Kidney capillary endothelial cell (primary cell): ENCODE measurements at places on chromosomes 6 and 20.
A peak's percentile ranks its signal among the peaks of the same experiment; 100 is the strongest.

GRCh38 chr6:44538807-44539201 is 151.3 kb downstream of the CDC5L start:
- no peak for DNase-seq

DNA sequence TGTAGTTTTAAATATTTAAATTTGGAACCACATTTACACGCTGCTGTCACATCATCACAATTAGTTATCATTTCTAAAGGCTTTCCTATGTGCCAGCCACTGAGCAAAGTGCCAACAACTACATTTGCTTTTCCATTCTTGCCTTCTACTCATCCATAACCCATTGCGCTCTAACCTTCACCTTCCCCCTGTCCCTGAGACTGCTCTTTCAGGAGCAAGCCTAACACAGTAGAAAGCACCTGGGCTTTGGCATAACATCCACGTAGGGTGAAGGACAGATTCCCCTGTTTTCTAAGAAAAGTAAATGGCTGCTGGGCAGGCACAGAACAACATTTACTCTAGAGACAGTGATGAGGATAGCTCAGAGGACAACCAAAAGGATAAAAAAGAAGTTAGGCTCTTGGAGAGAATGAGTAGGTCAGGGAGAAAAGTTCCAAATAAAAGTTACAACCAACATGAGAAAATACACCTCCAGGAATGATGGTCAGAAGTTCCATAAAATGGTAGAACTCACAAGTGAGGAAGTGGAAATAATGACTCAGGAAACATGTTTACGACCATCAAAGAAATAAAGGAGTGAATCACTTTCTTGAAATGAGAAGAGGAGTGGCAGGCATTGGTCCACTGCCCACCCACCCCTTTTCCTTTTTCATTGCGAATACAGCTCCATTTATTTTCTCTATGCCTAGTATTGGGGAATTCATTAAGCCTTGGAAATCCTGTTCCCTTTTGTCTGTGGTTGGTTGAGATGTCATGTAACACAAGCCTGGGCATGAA is 77.2 kb downstream of the PFDN4 start:
- DNase-seq, result no peak

- DNase-seq, result no peak
These were observed 237.5 kb upstream of the QKI start for GRCh38 chr6:163177007-163177406.

DNA sequence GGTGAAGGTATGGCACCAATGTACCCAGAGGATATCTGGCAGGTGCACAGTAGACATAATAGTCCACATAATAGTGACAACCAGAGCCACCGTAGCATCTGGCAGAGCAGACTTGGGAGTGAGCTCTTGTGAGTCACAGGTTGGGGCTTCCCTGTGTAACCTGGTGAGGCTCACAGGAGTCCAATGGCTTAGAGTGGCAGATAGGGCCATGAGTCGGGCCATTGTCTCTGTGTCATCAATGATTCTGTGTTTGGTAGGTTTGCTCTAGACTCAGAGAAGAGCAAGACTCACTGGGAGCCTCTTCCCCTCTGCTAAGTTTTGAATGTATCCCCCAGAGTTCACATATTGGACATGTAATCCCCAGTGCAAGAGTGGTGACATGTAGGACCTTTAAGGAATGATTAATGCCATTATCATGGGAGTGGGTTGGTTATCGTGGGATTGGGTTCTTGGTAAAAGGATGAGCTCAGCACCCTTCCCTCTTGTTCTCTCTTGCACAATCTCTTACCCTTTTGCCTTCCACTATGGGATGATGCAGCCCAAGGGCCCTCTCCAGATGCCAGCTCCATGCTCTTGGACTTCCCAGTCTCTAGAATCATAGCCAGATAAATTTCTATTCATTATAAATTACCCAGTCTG is 22.6 kb upstream of the SIRPA start:
- no peak for DNase-seq

- DNase-seq, result no peak
These were observed 796 bp downstream of the HLA-DQB1 start for GRCh38 chr6:32665661-32666060.

DNA sequence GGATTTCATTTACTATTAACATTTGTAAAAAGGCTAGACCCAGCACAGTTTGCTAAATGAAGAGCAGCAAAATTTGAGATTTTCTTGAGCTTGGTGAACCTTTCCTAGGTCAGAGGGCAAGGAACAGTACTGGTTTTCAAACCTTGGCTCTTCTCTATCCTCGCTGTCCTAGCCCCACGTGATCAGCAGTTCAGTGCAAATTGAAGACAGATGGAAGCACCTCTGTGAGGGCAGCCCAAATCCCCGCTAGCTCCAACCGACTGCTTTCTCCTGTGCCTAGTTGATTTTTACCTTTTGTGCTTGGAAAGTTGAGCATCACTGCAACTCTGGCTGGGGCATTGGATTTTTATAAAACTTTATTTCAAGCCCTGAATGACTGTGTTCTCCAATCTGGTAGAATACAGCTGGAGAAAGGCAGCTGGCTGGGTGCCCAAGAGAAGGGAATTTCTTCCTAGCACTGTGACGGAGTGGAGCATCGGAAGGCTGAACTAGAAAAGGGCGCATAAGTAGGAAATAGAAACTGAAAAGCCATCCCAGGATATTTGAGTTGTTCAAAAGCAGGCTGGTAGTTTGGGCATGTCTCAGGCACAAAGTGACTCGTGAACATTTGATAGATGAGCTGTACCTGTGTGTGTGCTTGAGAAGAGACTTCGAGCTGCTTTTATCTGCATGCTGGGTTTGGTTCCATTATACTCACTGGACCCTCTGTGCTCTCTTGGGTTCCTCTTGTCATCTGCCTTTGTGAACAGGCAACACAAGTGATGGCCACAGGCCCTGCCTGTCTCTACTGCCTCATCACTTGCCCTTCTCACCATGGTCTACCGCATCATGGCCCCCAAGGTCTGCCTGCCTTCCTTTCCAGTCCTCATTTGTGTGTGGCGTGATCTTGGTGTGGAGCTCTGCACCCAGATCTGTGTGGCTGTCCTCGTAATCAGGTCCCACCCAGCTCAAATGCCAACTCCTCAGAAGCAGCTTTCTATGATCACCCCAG is 2.3 kb downstream of the RNF114 start:
- no peak for DNase-seq

- DNase-seq, result no peak
These were observed 465.3 kb upstream of the CDH4 start for GRCh38 chr20:60786686-60787217.

DNA sequence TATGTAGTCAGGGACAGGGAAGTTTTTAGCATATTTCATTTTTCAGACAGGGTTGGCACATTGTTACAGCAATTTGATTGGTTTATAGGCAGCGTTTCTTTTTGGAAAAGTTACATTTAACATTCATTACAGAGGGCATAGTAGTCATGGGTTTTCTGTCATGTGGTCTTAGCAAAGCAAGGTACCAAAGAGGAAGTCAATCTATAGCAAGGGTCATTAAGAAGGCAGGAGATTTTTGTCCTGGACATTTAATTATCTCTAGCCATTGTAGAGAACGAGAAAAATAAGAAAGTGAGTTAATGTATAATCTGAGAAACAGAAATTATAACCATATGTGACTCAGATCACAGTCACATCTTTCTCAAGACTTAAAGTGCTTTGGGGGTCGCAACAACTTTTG is 47.4 kb downstream of the TPD52L1 start:
- no peak for DNase-seq

- no peak for DNase-seq
These were observed 12.0 kb downstream of the ZSCAN31 start for GRCh38 chr6:28323813-28324424.

GRCh38 chr20:53943522-53944291 is 126.7 kb downstream of the BCAS1 start:
- peak; percentile 44 for DNase-seq

DNA sequence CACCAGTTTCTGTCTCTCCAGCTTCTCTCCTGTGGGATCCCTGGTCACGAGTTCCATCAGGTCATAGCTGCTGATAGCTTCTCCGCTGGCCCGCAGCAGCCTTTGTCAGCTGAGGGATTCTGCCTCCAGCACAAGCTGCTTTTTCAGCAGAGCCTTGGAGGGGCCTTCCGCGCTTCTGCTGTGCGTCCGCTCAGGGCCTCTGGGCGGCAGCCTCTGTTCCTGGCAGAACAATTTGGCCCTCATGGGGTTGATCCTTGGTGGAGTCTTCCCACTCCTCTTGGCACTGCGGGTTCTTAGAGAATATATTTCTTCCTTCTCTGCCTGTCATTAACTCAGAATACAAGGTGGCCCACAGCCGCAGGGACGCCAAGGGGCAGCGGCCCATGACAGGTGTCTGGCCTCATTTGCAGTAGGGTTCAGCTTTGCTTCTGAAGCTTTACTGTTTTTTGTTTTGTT is 158.8 kb downstream of the DTNBP1 start:
- no peak for DNase-seq

GRCh38 chr6:151154418-151154817 is 85.3 kb upstream of the AKAP12 start:
- no peak for DNase-seq

DNA sequence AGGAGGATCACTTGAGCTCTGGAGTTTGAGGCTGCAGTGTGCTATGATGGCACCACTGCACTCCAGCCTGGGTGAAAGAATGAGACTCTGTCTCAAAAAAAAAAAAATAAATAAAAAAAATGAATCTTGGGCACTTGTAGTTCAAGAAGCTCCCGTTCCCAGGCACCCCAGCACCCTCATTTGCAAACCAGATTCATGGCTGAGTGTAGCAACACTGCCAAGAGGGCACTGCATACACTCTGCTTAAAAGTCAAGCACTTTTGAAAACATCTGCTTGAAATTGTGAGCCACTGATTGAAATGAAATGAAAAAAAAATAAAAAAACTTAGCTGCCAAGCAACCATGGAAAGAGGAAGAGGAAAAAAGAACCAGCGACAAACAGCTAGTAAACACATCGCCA is 124.7 kb upstream of the SASH1 start:
- no peak for DNase-seq

GRCh38 chr6:80174900-80175572 is 68.6 kb downstream of the BCKDHB start:
- DNase-seq, result no peak

GRCh38 chr20:10660661-10661060 is 13.1 kb downstream of the JAG1 start:
- no peak for DNase-seq

GRCh38 chr6:112049026-112049799 is 4.7 kb upstream of the CCN6 start:
- DNase-seq, result no peak

- peak; percentile 91 for DNase-seq
These were observed 50.0 kb downstream of the ISM1 start for GRCh38 chr20:13271098-13271497.
